ENCODE measurements at places on chromosomes 1 and 21.

DNA sequence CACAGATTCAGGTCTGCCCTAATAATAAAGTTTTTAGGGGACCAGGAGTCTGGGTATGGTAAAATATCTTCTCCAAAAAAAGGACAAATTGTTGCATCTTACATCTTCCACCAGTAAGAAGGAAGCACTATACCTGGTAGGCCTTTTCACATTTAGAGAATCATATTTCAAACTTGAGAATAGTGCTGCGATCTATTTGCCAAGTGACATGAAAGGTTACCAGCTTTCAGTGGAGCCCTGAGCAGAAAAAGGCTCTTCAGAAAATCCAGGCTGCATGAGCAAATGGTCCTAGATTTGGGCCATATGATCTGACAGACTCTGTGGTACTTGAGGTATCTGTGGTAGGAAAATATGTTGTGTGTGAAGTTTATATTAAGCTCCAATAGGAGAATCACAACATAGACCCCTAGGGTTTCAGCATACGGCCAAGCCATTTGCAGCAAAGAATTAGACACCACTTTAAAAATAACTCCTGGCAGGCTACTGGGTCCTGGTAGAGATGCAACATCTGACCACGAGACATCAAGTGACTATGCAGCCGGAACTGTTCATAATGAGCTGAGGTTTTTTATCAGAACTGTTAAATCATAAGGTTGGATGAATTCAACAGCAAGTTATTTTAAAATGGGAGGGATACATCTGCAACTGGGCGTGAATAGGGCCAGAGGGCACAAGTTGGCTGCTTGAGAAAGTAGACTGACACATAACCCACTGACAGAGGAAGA, 38.6 kb upstream of the CCDC190 start:
- ATAC-seq, result no peak

DNA sequence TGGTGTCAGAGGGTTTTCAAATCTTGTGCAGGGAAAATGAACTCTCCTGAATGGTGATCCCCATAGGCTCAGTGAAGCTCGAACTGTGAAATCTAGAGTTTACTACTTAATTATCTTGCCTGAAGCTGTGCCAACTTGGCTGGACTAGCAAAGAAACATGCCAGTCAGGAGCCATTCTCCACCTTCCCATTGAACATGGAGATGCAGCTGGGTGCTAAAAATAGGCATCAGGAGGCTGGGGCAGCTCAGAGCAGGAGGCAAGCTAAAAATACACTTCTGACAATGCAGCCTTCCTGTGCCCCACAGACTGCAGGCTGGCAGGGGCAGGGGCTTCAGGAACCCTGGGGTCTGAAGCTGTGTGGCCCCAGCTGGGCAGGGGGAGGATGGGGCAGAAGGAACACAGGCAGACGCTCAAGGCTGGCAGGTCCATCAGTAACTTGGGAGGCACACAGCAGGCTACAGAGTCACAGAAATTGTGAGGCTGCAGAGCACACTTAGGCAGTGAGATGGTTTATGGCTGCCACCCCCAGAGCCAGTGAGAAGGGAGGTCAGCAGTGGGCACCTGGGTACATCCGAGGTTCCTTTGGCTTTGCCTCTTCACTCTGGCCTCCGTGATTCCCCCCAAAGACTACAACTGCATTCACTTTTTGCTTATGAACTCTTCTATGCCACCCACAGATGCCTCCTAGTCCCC, 155.4 kb upstream of the KCND3 start:
- ATAC-seq, result no peak

DNA sequence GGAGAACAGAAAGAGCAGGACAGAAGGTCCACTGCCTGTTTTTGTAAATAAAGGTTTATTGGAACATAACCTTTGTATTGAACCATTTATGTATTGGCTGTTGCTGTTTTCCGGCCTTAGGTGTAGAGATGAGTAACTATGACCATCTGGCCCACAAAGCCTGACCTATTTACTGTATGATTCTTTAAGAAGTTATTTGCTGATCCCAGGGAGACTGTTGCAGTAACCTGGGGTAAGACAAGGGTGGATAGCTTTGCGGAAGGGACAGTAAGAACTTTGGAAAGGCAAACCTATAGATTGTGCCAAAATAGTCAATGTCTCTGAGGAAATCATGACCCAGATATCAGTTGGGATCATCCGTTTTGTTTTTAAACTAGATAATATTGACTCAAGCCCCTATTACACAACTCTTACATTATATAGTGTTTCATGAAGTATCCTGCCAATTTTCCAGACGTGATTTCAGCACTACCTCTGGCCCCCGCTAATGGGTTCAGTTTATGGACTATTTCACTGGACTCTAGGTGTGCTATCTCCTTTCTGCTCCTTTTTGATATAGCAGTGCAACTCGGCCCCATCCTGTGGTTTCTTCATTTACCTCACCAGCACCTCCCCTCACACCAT, 20.8 kb upstream of the TLCD4 start:
- no peak for ATAC-seq

GRCh38 chr21:45319461-45320211, 31.9 kb upstream of the POFUT2 start:
- no peak for ATAC-seq

GRCh38 chr1:2448098-2448445, 28.0 kb upstream of the PLCH2 start:
- ATAC-seq, result no peak

- no peak for ATAC-seq
These were observed 11.4 kb downstream of the LGALS8 start for GRCh38 chr1:236535190-236535589.

GRCh38 chr1:183514235-183514634, 41.9 kb downstream of the SMG7 start:
- no peak for ATAC-seq

GRCh38 chr1:201861448-201861847, 27.2 kb upstream of the SHISA4 start:
- ATAC-seq, result no peak

DNA sequence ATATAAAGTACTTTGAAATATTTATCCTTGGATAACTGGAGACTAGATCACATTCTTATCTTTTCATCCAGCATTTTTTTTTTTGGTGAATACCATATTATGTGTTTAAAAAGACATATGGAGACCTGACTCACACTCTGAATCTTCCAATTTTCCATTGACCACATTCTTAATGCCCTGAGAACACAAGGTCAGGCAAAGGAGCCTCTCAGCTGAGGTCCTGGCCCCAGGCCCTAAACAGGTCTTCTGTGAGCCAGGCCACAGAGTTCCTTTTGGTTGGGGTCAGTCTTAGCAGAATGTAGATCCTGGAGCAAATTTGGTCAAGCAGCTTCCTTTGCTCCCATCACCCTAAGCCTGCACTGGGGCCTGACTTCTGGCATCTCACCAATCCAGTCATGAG, 390.1 kb upstream of the ST6GALNAC5 start:
- ATAC-seq, result no peak

DNA sequence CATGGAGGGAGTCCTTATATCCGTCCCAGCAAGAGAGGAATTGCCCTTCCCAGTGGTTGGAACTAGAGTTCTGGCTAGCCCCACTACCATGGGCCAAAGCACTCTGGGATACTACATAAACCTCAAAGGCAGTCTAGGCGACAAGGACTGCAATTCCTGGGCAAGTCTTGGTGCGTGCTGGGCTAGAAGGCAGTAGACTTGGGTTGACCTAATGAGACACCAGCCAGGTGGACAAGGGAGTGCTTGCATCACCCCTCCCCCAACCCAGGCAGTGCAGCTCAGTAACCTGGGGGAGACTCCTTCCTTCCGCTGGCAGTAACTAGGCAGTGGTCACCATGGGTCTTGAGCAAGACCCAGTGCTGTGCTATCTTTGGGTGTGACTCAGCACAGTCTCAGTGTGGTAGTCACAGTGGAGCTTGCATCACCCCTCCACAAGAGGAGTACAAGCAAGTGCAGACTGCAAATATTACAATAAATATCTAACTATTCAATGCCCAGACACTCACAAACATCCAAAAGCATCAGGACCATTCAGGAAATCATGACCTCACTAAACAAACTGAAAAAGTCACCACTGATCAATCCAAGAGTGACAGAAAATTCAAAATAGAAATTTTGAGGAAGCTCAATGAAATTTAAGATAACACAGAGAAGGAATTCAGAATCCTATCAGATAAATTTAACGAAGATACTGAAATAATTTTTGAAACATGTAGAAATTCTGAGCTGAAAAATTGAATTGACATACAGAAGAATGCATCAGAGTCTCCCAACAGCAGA, 84.7 kb upstream of the LYPLAL1 start:
- ATAC-seq, result no peak

- no peak for ATAC-seq
These were observed 408.1 kb downstream of the SETD4 start for GRCh38 chr21:35652196-35652595.

- no peak for ATAC-seq
These were observed 233.0 kb upstream of the KAZN start for GRCh38 chr1:14365301-14365988.

- no peak for ATAC-seq
These were observed 1.4 kb downstream of the GPR161 start for GRCh38 chr1:168135116-168135920.

GRCh38 chr1:6445062-6445763, 20.6 kb downstream of the ESPN start:
- ATAC-seq, result no peak

GRCh38 chr1:186848509-186849130, 19.9 kb downstream of the PLA2G4A start:
- no peak for ATAC-seq

GRCh38 chr1:186297439-186298045, 77.5 kb downstream of the TPR start:
- no peak for ATAC-seq

DNA sequence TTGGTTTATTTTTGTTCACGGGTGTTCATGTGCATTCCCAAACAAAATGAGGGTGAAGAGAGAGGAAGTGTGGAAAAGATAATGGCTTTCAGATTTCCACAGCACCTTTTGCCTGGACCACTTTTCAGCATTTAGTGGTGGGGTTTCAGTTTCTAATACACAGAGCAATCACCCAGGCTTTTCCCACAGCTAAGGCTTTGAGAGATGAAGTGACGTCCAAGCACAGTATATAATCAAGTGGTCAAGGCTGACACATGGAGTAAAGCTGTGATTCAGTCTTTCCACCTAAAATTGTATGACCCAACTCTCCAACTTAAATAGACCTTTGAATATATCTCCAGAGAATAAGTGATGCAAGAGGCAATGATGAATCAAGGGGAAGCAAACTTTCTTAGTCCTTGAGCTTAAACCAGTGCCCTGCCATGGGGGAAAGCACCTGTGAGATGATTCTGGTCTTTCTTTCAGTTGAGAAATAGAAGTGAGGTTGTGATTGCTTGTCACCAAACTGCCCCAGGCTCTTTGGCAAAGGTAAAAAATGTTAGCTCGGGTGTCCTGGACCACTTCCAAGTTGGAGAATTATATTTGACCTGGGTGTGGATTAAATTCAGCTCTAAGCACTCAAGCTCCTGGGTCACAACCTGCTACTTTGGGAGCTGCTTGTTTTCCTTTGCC, 2.4 kb upstream of the PIK3R3 start:
- ATAC-seq, result no peak

DNA sequence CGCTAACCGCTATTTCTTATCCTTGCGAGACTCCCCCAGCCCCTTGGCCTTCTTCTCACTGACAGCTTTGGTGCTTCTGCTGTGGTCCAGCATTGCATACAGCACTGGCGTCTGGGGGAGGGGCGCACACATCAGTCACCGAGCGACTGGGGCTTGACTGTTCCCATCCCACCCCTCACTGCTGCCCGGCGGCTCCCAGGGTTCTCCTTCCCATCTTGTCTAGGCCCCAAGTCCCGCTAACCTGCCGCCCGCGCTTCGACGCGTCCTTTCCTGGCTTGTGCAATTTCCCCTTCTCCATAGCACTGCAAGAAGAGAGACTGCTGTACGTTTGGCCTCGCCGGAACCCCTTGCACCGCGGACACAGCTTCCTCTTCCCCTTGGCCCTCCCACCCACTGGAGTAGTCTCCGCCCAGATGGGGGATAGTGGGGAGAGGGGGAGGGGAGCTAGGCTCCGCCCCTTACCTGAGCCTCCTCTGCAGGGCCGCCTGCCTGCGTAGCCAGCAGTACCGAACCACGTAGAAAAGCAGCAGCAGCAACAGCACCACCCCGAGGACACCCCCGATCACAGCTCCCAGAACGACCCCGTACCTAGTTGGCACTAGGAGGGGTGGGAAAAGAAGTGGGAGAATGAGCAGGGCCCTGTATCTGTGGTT, 3.8 kb downstream of the MPZ start:
- ATAC-seq, result peak; percentile 94

DNA sequence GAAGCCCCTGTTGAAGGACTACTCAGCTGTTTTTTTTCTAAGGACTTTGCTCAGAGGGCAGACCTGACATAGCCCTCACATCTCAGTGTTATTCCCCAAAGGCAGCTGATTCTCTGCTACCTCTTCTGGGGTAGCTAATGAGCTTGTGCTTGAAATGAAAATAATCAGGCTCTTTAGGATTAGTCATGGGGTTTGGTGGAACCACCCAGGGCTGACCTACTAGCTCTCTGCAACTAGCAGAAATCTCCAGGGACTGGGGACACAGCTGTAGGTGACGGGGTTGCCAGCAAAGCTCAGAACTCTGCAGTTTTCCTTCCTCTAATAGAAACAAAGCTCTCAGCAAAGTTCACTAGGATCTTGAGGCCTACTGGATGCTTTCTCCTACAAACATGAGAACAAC, 106.4 kb upstream of the BCL9 start:
- ATAC-seq, result no peak

DNA sequence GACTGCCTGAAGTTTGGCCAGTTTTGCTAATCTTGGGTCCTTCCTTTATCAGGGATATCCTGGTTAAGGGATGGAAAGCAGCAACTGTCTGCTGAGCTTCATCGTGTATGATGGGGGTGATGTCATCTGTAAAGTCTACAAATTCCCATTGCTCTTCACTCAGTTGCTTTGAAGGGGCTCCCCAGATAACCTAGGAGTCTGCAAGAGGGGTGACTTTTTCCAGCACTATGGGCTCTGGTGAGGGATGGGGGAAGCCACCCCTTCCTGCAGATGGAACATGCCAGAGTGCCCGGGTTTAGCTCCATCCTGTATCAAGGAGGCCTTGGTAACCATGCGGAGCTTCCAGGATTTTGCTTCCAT, 28.4 kb downstream of the EDARADD start:
- no peak for ATAC-seq

DNA sequence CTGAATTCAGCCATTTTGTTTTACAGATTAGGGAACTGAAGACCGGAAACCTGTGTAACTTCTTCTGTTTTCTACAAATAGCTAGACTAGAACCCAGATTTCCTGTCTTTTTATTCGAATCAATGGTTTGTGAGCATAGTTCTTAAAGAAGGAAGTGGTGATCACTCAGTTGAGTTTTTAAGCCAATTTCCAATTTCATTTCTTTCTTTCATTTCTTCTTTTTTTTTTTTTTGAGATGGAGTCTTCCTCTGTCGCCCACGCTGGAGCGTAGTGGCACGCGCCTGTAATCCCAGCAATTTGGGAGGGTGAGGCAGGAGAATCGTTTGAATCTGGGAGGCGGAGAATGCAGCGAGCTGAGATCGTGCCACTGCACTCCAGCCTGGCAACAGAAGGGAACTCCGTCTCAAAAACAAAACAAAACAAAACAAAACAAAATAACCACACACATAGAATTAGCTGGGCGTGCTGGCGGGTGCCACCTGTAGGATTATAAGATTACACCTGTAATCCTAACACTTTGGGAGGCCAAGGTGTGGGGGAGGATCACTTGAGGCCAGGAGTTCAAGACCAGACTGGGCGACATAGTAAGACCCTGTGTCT, 3.0 kb upstream of the MDM4 start:
- ATAC-seq, result no peak

GRCh38 chr1:157732755-157733154, 32.2 kb upstream of the FCRL3 start:
- peak; percentile 82 for ATAC-seq

Measured in activated CD4-positive, CD25-positive, alpha-beta regulatory T cell treated with anti-CD3 and anti-CD28 coated beads, Interleukin-2, amount 50 U/mL, for 24 hours (primary cell).